ENCODE measurements at places on chromosomes 7 and 10. TPM values are rescaled to one million over a fixed set of nuclear protein-coding genes. Genes with fewer than 3 reads are reported as not detected.
A peak's percentile ranks its signal among the peaks of the same experiment; 100 is the strongest.

DNA sequence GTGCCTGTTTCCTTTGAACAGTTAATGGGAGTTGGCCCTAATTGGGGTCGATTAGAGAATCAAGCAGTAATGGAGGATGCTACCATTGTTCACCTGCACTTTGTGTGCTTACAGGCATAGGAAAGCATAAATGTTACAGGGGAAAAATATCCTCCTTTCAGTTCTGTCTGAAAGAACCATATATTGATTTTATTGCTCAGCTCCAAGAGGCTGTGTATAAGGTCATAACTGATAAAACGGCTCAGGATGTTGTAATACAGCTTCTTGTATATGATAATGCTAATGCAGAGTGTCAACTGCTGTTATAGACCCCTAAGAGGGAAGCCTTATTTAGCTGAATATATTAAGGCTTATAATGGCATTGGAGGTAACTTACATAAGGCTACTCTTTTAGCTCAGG is 32.9 kb upstream of the AKR1C2 start:
- no peak for DNase-seq

- DNase-seq, result no peak
Measured at GRCh38 chr7:81140775-81141174, 221.9 kb upstream of the SEMA3C start.

GRCh38 chr7:155011086-155011485 is 8.2 kb upstream of the PAXIP1 start:
- no peak for DNase-seq

- no peak for DNase-seq
Measured at GRCh38 chr7:48718731-48719378, 205.5 kb upstream of the CDC14C start.

DNA sequence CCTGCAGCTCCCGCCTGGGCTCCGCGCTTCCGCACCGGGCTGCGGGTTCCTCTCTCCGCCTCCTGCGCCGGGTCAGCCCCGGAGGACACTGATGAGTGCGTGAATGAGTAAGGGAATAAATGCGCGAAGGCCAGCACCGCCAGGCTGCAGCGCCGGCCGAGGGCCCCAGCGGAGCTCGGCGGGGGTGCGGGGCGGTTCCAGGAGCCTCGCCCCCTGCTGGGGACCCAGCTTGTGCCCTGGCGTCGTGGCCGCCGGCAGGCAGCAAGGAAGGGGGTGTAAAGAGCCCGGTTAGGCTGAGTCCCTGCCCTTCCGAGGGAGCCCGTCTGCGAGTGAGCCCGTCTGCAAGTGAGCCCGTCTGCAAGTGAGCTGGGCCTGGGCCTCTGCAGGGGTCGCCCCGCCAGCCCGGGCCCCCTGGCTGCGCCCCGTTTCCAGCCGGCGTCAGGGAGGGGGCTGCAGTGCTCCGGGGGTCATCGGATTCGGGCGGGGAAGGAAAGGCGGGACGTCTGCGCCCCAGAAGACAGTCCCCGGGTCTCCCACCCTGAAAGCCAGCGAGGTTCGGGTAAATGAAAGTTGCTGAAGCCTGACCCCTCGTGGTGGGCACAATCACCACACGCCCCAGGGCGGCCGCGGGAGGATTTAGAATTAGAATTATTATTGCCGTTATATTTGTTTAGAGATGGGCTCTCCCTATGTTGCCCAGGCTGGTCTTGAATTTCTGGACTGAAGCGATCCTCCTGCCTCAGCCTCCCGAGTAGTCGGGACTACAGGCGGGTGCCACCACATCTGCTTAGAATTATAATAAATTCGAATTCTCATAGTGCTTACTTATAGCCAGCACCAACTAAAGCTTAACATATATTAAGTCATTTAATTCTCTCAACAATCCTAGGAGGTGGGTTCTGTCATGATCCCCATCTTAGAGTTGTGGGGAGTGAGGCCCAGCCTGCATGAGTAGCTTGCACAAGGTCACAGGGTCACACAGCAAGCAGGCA is 8.6 kb upstream of the CRYGN start:
- DNase-seq, result peak; percentile 85

DNA sequence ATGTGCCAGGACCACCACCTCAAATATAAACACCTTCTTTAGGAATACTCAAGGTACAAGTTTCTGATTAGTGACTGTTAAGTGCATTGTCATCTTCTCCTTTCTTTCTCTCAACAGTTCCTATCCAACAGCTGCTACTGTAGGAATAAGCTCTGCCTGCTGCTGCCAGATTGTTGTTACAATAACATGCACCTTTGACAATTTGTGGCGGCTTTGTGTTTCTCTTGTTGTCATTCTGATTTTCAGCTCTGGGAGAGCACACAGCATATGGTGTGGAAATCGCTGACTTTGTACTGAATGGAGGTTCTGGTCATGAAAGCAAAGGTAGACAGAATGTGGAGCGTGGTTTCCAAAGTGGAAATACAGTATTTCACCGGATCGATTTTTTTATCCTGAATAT is 182.8 kb downstream of the SEC23IP start:
- DNase-seq, result no peak

- no peak for DNase-seq
Measured at GRCh38 chr7:50621206-50621605, 56.0 kb upstream of the DDC start.

DNA sequence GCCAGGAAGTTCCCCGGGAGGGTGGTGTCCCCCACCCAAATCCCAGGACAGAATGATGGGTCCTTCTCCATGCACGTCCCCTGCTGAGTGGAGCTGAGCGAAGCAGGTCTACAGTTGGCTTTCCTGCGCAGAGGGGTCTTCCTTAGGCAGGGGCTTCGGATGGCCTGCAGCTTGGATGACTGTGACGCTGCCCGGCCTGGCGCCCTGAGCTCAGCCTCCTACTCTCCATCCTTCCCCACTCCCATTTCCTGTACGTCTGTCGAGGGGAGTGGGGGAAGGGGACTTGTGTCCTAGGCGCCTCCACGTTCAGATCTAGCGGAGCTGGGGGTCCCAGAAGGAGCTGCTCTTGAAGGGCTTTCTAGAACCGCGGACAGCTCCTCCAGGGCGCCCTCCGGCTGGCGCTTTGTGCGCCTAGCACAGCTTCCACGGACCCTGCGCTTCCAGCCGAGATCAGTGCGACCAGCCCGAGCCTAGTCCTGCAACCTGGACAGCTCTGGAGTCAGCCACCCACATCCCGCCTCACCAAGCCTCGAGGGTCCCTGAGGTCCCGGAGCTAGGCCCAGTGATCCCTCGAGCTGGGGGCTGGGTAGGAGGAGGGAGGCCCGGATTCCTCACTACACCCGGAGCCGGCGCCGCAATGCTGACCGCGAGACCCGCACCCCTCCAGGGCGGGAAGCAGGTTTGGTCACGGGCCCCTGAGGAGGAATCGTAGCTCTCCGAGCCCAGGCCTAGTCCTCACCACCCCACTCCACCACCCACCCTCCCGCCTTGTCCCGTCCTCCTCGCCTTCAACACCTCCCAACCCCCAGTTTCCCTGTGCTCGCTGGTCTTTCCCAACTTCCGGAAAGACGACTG is 1.9 kb downstream of the GRID1 start:
- DNase-seq, result peak; percentile 58

- no peak for DNase-seq
Measured at GRCh38 chr7:111755383-111755782, 193.1 kb upstream of the IMMP2L start.

GRCh38 chr10:95821720-95822119 is 65.8 kb downstream of the ENTPD1 start:
- DNase-seq, result no peak

DNA sequence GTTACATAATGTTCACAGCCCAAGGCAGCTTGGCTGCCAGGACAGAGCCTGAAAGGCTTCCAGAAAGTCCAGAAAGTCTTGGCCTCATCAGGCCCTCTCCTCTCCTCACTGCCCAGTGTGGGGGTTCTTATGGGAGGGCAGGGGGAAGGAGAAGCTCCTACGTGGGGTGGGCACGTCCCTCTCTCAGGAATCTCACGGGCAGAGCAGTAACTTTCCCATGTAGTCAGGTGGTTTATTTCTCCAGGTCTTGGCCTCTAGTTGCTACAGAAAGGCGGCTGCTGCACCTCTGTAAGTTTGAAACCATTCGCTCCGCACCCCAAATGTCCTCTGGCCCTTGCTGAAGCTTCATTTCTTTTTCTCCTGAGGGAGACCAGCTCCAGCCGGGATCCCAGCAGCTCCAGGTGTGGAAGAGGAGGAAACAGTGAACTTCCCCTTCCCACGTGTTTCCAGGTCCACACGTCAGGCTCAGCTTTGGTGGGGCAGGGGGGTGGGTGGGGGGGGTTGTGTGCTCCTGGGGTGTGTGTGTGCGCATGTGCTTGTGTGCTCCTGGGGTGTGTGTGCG is 320.3 kb downstream of the WDR37 start:
- peak; percentile 18 for DNase-seq

DNA sequence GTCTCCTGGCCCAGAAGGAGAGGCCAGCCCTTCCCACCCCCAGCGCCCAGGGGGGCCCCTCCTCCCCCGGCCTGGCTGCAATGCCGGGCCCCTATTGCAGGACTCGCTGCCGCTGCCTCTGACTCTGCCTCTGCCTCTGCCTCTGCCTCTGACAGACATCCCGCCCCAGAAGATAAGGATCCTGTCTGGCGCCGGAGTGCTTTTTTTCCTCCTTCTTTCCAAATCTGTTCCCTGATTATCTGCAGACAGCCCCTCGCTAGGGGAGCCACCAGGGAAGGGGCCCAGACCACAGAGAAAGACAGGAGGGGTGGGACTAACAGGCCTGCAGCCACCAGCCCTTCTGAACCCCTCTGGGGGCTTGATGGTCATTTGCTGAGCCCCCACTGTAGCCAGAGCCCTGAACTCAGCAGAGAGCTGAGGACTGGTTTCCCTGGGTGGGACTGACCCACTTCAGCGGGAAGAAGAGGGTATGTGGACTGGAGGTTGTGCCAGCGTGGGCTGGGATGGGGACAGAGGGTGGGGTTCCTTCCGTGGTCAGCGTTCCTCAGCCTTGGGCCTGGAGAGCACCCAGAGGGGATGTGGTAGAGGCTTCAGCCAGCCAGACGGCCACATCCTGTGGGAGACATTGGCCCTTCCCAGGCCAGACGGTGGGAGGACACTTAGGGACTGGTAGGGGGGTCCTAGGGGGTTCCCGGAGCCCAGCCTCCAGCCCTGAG is 22.8 kb downstream of the UNC5B start:
- DNase-seq, result no peak

DNA sequence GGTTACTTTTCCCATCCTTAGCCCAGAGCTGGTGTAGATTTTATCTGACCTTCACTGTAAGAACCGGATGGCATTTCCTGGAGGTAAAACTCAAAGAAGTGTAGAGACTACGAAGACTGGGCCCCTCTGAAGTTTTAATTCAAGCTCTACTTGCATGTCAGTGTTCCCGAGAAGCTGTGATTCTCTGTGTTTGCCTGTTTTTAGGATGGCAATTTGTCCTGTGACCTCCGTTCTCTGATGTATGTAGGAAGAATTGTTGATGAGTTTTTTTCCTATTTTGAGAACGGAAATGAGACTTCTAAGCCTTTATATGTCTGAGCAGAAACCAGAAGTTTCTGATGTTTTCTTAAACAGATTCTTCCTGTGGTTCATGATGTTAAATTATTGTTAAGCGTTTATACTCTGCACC is 94.1 kb downstream of the CDCA7L start:
- DNase-seq, result no peak

GRCh38 chr10:45566415-45566814 is 106.2 kb downstream of the ZFAND4 start:
- DNase-seq, result no peak

GRCh38 chr7:32217341-32218153 is 147.3 kb upstream of the PDE1C start:
- DNase-seq, result no peak

DNA sequence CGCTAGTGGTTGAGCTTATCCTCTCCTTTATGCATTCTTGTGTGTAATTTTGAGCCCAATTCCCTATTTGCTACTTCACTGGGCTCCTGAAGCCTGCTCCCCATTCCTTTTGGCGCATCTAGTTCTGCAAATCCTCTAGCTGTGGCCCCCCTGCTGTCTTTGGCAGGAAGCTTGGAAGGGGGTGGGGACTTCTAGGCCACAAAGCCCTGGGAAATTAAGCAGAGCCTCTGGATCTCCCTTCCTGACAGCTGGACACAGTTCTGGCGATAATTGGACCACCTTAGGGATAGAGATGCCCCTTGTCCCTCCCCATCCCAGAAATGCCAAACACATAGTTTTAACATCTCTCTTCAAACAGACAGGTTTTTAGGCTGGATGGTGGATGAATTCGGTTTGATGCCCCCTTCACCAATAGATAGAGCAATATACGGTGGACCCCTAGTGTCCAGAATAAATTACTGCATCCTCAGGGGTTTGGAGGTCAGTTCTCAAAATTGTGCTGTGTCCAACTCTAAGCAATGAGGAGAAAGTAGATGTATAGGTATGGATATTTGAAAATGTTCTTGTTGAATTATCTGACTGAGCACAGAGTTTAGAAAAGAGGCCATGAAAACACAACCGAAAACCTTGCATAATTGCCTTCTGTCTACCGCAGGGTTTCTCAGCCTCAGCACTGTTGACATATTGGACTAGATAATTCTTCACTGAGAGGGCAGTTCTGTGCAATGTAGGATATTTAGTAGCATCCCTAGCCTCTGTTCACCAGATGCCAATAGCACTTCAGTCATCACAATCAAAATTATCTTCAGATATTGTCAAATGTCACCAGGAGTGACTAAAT is 75.5 kb downstream of the PAPSS2 start:
- DNase-seq, result no peak

- DNase-seq, result peak; percentile 53
Measured at GRCh38 chr10:14653271-14654161, 121.2 kb downstream of the FAM107B start.

The STAG3 gene
- 3.7 TPM for total RNA-seq

The C10orf105 gene
- total RNA-seq, result 0.35 TPM

The ANKRD61 gene
- 0.19 TPM for total RNA-seq

The PVRIG gene
- 3.2 TPM for total RNA-seq

Data from kidney (tissue), 22 donors.